Activated CD4-positive, CD25-positive, alpha-beta regulatory T cell (primary cell): ENCODE measurements at places on chromosomes 6 and 20.
A peak's percentile ranks its signal among the peaks of the same experiment; 100 is the strongest.

DNA sequence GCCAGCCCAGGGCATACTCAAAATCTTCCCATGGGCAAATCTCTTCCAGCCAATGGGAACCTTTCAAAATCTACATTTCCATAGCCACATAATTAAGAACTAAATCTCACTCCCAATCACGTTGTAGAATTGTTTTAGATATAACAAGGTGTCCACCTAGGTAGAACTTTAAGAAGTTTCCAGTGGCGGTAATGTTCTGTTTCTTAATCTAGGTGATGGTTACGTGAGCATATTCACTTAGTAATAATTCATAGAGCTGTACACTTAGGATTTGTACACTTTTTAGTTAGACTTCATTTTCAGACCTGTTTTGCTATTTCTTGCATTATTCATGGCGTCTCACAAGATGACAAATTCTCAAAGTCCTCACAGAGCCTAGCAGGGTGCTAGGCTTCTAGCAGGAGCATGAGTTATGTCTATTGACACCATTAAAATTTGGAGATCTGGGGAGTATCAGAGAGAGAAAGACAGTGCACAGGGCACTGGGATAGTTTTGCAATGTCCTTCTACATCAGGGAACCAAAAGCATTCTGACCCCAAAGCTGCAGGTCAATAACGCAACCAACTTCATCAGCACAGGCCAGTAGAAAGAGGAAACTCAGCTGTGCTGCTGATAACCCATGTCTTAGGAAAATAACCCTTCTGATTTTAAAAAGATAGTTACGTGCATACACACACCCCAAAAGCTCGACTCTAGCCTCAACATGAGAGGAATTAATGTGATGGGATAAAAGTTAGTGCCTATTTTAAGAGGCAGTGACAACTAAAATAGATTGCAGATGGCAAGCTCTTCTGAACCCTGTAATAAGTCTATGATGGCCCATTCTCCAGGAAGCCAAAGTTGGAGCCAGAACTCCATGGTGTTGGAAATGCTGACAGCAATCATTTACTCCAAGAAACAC, 518.1 kb upstream of the JARID2 start:
- no peak for DNase-seq

DNA sequence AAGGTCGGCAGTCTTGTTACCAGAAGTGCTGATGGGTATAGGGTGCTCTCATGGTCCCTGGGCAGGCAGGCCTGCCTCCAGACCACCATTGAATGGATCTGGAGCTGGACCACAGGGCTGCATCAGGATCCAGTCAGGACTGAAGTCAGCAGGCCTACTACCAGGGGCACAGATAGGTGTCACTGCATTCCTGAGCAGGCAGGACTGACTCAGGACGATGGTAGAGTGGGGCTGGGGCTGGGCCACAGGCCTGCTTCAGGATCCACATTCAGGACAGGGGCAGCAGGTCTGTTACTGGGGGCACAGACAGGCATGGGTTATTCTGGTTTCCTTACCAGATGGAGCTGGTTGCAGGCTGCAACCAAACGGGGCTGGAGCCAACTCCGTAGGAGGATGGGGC, 51.4 kb upstream of the MAP3K4 start:
- DNase-seq = no peak

GRCh38 chr6:13496513-13497190, 9.3 kb upstream of the GFOD1 start:
- DNase-seq = no peak

DNA sequence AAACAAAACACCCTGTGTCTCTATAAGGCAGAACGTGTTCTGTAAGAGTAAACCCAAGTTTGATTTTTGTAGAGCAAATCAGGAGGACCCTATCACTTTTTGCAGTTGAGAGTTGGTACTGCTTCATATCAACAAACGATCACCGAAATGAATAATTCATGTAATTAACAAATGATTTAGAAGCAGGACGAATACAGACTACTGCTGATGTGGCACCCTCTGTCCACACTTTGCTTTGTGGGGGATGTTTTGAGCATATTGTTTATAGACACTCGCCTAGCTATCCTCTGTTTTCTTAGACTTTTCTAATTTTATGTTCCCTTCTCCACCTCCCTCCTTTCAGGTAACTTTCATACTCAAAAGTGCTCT, 1.5 kb downstream of the CD2AP start:
- DNase-seq = no peak

GRCh38 chr20:7022597-7022996, 255.1 kb downstream of the BMP2 start:
- DNase-seq = no peak

DNA sequence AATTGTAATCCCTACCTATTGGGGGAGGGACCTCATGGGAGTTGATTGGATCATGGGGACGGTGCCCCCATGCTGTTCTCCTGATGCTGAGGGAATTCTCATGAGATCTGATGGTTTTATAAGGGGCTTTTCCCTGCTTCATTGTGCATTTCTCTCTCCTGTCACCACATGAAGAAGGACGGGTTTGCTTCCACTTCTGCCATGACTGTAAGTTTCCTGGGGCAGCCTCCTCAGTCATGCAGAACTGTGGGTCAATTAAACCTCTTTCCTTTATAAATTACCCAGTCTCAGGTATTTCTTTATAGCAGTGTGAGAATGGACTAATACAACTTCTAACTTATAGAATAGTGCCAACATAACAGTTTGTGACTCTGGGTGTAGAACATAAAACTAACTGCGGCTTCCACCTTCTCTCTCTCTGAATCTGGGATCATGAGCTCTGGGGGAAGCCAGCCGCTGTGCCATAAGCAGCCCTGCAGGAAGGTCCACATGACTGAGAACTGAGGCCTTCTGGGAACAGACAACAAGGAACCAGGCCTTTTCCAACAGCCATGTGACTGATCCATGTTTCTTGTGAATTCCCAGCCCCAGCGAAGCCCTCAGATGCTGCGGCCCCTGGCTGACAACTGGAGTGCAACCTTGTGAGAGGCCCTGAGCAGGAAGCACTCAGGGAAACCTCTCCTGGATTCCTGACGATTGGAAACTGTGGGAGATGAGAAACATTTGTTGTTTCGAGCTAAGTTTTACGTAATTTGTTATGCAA, 3.4 kb upstream of the HLA-A start:
- DNase-seq = no peak

DNA sequence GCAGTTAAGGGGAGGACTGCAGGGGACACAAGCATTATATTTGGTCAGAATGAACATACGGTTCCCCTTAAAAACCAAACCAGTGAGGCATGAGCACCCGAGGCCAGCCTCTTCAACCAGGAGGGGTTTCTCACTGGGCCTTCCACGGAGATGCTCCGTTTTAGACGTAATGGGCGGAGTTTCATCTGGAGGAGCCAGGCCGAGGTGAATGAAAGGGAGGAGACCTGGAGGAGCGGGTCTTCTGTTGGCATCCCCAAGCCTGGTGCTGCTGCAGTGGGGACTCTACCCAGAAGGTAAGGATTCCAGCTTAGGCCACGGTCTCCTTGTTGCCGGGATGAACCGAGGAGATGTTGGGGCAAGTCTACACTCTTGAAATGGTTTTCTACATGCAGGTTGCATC, 47.4 kb downstream of the ADNP start:
- DNase-seq = no peak

DNA sequence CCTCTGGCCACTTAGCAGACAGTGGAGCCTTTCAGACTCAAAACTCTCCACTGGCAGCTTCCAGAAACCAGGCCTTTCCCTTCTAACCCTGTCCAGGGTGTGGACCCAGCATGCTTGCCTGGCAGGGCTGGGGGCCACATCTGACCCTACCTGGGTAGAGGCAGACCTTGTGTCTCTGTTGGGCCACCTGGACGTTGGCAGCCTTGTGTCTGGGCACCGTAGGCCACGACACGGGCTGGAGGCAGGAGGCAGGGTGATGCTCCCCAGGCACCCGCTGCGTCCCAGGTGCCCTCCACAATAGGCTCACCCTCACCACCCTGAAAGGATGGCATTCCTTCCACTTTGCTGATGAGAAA, 67.6 kb downstream of the NOL4L start:
- no peak for DNase-seq

DNA sequence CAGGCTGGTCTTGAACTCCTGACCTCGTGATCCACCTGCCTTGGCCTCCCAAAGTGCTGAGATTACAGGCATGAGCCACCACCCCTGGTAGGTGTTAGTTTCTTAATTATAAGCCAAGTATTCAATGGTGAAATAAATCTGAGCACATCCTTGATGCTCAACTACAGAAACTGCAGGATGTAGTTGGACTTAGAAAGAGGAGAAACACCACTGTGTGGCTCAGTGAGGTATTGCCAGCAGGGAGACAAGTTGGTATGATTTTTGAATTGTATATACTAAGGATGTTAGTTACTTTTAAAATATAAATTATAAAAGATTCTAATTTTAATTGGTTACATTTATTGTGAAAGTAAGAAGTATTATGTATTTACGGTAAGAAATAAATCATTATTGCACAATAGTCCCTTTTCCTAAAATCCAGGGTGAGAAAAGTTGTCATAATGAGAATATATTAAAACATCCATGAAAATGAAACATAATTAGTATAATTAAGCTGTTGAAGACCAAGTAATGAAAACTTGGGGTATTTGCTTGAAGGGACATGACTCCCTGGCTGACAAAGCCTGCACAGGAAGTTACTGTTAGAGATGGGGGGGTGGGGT, 17.6 kb downstream of the SLC18B1 start:
- no peak for DNase-seq

GRCh38 chr20:1801929-1802306, 93.3 kb upstream of the SIRPA start:
- DNase-seq = no peak

DNA sequence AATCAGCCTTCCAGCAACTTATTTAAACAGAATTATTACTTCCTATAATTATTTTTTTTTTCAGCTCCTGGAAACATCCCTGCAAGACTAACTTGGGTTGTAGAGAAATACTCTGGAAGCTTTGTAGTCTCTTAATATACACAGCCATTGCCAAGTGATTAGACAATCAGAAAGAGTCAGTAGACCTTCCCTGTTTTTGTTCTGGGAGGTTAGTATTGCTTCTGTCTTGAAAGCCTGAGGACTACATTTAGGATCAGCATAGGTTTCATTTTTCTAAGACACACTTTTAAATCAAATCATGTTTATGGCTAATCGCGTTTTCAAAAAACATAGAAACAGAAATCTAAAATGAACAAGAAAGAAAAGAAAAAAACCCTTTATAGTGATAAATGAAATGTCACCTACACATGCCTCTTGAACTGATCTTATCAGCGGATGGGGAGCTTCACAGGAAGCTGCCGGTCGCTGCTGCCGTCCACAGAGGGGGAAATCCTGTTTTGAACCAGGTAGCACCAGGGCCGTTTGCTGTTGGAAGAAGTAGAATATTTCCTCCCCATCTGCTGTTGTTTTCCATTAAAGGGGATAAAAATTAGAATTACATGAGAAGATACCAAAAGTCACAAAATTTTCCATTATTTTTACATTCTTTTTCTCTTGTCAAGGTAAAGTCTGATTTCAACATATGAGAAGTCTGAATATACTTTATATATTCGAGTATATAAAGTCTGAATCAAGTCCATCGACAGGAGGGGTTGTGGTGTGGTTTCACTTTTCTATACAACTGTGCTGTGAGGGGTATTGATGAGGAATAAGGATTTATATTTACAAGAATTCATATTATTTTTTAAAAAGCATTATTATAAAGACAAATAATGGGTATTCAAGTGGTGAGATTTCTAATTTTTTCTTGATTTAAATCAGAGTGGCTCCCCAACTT, 94.6 kb downstream of the ARMC2 start:
- DNase-seq = peak; percentile 20

- no peak for DNase-seq
Measured at GRCh38 chr20:3367089-3367488, 40.4 kb downstream of the DNAAF9 start.

DNA sequence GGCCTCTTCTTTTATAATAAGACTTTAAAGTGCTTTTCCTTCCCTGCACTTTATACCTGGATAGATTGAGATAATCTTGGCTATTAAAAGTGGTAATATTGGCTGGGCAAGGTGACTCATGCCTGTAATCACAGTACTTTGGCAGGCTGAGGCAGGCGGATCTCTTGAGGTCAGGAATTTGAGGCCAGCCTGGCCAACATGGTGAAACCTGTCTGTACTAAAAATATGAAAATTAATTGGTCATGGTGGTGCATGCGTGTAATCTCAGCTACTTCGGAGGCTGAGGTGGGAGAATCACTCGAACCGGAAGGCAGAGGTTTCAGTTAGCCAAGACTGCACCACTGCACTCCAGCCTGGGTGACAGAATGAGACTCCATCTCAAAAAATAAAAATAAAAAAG, 197.1 kb upstream of the RGS17 start:
- no peak for DNase-seq

- DNase-seq = no peak
Measured at GRCh38 chr6:125066964-125067363, 86.6 kb upstream of the TPD52L1 start.

GRCh38 chr6:152815230-152815872, 64.8 kb downstream of the VIP start:
- DNase-seq = no peak

DNA sequence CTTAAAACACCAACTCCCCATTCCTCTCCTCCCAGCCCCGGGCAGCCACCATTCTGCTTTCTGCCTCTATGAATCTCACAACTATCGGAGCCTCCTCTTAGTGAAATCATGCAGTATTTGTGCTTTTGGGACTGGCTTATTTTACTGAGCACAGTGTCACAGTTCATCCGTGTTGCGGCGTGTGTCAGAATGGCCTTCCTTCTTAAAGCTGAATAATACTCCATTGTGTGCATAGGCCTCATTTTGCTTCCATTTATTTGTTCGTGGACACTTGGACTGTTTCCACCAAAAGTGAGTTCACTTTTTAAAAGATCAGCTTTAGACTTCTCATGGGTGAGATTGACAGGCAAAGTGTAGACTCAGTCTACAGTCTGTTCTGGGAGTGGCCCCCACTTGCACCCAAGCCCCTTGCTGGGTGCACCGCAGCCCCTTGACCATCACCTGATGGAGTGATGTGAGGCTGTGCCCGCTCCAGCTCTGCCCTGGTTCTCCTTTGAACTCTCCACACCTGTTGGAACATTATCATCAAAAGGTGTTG, 12.6 kb downstream of the DUSP22 start:
- no peak for DNase-seq

DNA sequence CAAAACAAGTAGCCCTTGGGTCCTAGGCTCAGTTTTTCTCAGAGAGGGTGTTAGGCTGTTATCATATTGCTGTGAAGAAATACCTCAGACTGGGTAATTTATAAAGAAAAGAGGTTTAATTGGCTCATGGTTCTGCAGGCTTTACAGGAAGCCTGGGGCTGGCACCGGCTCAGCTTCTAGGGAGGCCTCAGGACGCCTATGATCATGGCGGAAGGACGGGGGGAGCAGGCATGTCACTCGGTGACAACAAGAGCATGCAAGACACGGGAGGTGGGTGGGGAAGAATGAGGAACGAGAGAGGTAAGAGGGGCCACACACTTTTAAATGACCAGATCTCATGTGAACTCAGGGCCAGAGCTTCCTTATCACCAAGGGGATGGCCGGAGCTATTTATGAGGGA, 26.9 kb downstream of the CDH26 start:
- DNase-seq = no peak

DNA sequence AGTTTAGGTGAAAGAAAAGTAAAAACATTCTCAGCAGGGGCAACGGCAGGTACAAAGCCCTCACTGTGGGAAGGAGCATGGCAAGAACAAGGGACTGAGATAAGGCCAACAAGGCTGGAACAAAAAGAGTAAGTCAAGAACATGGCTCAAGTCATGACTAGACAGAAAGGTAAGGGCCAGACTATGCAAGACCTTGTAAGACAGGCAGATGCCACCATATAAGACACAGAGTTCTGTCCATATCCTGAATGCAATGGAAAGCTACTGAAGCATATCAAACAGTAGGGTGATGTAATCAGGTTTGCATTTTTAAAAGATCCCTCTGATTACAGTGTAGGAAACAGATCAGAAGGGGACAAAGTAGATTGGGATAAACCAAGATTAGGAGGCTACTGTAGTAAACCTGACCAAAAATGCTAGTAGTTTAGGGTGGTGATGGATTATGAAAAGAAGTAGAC, 5.5 kb downstream of the REV3L start:
- DNase-seq = no peak
